NCI-H1105 (cell line): ENCODE measurements at places on chromosomes 3 and 15.
A peak's percentile ranks its signal among the peaks of the same experiment; 100 is the strongest.

DNA sequence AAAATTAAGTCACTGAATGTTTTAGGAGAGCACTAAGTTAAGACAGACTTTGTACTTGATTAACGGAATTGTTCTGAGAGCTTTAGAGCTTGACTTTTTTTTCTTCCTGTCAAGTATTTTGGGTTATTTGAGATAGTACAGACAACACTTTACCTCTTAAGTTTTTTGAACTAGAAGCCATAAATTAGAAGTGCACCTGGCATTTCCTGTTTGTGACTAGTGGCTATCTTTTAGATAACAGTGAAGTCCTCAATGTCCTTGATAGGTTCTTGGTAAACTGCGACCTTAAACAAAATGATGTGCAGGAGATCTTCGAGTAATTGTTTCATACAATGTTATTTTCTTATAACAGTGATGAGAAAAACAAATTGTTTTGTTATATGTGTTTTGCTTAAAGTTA lies 213.9 kb downstream of the TP63 start:
- DNase-seq = no peak

DNA sequence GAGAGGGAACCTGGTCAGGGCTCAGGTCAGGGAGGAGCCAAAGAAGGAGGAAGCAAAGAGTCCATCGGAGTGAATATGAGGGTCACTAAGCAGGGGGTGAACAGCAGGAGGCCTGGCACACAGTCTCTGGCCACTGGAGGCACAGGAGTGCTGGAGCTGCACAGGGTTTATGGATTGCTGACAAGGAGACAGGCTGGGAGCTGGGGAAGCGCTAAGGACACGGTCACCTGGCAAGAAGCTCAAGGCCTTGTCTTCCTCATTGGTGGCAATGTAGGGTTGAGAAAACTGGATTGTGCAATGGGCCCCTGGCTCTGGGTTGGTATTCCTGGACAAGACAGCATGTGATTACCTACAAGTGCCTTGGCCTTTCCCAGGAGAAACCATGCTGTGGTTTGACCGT lies 5.8 kb upstream of the CAMP start:
- DNase-seq = no peak

GRCh38 chr15:101723171-101723873 lies 951 bp downstream of the TARS3 start:
- no peak for DNase-seq

- no peak for DNase-seq
Observed at GRCh38 chr3:177838766-177839350, 641.6 kb upstream of the TBL1XR1 start.

- DNase-seq = peak; percentile 33
Observed at GRCh38 chr3:58021072-58021959, 13.1 kb downstream of the FLNB start.

GRCh38 chr3:15102836-15103235 lies 3.9 kb upstream of the RBSN start:
- no peak for DNase-seq
